ENCODE measurements at places on chromosomes 16 and 17.
A peak's percentile ranks its signal among the peaks of the same experiment; 100 is the strongest.

DNA sequence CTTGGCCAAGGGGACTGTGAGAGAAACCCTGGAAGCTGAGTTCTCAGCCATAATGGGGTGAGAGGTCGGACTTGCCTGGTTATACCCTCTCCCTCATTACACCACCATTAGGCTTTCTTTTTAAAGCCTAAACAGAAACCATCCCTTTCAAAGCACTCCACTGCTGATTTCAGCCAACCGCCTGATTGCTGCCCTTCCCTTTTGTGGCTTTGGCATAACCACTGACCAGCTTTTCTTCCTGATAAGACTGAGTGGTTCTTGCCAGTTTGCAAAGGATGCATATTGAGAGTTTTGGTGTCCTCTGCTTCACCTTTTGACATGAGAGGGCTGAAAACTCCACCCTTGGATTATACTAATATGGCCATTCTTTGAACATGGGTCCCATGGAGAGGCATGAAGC is 308.2 kb upstream of the GOT2 start:
- DNase-seq = no peak

DNA sequence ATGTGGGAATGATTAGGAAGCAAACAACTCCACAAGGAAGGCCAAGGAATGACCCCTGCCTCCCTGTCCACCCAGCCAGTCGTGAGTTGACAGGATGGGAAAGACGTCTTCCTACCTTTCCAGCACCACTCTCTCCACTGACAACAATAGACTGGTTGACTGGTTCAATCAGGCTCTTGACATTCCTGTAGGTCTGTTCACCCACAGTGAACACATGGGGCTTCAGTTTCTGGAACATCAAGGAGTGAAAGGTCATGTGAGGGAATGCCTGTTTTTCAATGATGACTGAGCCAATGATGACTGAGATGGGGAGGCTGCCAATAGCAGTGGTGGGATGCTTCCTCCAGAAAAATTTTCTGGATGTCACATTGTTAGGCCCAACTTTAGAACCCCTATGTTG is 9.6 kb downstream of the MYO19 start:
- no peak for DNase-seq

DNA sequence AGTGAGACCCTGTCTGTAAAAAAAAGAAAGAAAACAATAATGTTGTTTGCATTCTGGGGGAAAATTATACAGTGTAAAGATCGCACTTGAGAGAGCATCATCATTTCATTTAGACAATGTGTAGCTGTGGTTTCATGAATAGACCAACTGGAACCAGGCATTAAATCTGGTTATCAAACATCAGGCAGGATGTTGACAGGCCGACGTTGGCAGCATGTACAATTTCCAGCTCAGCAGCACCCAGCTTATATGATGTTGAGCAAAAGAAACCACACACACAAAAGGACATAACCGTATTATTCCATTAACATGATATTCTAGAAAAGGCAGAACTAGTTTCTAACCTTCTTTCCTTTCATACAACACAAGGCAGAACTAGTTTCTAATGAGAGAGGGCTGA is 5.8 kb downstream of the MARVELD3 start:
- DNase-seq = no peak

DNA sequence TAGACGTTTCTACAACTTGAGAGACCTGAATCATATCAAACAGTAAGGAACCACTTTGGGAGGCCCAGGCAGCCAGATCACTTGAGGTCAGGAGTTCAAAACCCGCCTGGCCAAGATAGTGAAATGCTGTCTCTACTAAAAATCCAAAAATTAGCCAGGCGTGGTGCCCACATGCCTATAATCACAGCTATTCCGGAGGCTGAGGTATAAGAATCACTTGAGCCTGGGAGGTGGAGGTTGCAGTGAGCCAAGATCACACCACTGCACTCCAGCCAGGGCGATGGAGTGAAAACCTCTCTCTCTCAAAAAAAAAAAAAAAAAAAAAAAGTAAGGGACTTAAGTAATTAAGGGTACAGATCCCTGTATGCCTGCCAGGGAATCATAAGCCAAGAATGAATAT is 103.4 kb upstream of the NUDT7 start:
- DNase-seq = no peak

DNA sequence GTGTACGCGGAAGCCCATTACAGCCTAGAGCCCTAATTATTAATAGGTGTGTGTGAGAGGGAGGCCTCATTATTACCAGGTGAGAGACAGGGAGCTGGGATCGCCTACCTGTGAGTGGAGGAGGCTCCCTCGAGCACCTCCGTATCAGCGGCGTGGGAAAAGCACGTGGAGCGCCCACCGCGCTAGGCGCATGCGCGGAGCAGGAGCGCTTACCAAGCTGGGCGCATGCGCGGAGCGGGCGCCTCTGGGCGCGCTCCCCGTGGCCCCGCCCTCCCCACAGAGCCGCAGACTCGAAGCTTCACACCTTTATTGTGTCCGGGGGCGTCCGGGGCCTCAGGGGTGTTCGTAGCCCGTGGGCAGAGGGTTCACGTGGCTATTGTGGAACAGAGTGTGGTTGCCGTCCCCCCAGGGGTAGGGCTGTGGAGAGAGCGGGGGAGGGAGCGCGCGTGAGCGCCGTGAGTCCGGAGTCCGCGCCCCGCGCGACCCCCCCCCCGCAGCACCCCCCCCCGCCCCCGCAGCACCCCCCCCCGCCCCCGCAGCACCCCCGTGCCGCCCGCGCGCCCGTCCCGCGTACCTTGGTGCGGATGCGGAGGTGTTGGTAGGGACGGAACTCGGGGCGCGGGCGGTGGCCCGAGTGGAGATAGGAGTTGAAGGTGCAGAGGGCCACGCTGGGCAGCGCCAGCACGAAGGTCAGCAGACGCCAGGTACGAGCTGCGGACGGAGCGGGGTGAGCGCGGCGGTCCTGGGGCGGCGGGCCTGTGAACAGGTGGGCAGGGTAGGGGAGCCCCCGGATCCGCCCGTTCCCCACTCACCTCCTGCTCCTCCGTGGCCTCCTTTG is 500 bp downstream of the COX6A2 start:
- DNase-seq = peak; percentile 47

DNA sequence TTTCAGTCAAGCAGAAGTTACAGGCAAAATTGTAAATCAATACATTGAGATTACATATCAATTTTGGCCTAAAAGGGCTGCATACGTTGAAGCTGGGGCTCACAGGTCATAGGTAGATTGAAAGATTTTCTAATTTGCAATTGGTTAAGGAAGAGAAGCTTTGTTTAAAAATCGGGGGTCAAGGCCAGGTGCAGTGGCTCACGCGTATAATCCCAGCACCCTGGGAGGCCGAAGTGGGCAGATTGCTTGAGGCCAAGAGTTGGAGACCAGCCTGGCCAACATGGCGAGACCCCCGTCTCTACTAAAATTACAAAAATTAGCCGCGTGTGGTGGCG is 68.4 kb downstream of the MARF1 start:
- DNase-seq = no peak

- no peak for DNase-seq
Measured at GRCh38 chr17:2814481-2815341, 18.5 kb downstream of the RAP1GAP2 start.

GRCh38 chr17:76725580-76726230 is 701 bp downstream of the JMJD6 start:
- DNase-seq = peak; percentile 28

- no peak for DNase-seq
Measured at GRCh38 chr17:61815863-61816503, 47.3 kb downstream of the BRIP1 start.

DNA sequence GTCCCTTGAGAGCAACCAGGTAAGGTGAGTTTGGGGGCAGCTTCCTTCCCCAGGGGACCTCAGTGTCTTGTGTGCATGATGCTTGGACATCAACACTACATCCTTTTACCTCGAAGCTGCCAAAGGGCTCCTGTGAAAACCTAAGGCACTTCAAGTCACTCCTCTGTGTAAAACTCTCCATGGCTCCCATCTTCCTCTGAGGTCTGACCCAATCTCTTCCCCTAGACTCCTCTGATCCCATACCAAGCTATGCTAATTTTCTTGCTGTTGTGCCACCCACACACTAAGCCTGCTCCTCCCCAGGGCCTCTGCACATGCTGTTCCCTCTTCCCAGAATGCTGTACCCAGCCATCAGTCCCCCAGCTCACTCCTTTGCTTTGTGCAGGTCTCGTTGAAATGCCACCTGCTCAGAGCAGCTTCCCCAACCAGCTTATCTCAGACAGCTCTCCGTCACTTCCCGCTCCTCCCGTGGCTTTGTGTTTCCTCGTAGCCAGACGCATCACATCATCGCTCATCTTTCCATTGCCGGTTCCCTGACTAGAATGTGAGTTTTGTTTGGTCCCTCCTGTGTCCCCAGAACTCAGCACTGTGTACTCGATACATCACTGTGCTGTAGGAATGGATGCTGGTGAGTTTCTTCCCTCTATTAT is 78.4 kb downstream of the CNGB1 start:
- DNase-seq = peak; percentile 62

DNA sequence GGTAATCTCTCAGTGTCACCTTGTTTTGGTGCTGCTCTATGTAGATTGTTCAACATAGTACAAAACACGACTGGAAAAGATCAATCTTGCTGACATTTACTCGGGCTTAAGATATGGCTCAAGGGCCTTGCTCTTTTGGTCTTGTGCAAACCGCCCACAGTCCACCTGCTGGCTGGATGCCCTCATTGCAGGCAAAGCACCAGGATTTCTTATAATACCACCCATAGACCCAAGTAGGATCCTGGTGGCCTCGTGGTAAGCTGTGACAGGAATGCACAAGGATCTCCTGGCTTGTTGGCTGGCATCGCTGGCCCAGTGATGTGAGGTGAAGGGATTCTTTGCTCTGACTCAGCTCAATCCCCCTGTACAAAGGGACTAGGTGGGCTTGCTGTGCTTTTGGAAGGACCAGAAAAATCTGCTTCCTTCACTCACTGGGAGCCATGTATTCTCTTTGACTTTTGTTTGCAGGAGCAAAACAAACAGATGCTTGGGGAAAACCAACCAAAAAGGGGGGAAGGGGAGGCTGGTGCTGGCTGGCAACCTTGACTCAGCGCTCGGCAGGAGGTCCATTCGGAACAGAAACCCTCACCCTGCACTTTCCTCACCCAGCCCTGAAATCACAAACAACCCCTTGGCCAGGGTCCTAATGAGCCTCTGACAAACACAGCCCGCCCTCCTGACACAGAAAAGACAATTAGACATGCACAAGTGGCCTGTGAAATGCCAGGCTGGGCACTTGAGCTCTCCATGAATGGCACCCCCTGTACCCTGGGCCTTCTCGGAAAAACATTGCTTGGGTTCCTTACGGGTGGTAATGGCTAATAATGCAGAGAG is 36.6 kb upstream of the MED9 start:
- DNase-seq = peak; percentile 66

DNA sequence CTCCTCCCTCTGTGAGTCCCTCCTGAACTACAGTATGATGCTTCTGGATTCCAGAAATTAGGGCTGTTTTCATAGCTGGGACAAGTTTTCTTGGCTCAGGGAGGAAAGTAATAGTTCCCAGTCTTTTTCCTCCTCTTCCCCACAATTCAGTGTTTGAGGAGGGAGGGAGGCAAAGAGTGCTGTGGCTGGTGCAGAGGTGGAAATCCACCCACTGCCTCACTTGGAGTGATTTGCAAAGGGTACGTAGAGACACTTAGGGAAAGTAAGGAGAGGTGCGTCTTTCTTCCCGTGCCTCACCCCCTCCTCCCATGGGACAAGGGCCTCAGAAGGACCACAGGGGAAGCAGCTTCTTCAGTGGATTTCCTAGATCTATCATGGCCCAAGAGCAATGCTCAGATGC is 21.9 kb downstream of the SDK2 start:
- DNase-seq = no peak

DNA sequence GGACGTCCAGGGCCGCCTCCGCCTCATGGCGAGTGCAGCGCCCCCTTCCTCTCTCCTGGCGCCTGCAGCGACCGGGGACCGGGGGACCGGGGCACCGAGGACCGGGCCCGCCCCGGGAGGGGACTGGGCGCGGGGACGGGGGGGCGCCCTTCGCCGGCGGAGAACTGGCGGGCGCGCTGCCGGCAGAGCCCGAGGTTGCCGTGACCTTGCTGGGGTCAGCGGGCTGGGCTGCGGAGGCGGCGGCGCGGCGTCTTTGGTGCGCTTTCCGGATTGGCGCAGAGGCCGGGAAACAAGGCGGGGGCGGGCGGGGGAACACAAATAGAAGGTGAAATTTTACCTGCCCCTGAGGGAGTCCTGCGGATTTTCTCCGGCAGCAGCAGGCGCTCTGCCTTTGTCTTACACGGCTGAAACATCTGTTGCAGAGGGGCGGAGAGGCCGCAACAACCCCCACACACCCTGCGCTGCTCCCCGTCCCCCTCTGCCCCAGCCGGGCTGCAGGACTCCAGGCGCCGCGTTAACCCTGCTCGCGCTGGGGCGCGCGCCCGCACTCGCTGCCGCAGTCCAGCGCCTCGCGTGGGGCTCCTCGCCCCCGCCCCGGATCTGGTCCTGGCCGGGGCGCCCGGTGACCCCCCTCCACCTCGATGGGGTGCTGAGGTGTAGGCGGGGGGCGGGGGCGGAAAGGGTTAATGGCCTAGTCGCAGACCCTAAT is 53.5 kb downstream of the SREBF1 start:
- peak; percentile 21 for DNase-seq

DNA sequence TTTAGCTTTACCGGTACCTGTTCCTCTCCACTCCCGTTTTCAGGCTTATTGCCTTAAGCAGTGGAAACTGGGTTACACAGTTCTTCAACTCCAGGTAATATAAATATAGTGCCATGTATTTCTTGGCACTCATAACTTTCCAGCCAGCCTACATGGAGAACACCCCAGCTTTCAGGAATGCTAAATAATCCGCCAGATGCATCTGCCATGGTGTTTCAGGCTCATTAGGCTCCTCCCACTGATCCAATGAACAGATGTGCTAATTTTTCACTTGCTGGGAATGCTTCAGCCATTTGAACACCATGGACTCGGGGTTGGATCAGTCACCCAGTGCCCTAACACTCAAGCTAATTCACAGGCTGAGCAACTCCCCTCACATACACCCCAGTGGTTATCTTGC is 4.6 kb downstream of the ANKFN1 start:
- no peak for DNase-seq

DNA sequence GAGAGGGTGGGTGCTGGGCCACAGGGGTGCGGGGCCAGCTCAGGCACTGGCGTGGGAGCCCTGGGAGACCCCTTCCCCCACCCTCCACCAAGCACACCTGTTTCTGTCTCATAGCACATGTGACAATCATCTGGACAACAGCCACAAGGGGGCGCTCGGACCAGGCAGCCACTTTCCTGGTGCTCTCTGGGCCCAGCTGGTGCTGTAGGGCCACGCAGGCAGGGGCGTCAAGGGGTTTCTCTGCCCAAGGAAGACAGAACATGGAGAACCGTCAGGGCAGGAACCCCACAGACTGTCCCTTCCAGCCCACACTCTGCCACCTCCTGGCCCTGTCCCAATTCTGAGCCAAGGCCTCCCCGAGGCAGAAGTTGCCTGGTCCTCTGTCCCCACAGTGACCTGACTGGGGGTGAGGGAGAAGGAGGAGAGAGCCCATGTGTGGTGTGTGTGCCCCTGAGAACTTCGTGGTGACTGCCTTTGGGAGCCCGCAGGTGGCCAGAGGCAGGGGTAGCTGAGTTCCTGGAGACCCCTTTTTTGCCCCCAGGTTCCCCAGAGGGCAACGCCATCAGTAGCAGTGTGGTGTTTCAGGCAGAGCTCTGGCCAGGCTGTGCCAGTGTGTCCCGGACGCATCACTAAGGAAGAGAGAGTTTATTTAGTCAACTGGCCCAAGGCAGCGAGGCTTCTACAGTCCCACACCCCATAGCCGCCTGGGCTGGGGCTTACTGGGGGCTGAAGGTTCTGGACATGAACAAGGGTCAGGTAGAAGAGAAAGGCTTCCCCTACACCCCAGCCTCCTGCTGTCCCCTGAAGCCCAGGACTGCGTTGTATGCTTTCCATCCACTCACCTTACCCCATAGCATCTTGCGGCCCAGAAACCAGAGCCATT is 3.1 kb upstream of the SETD6 start:
- peak; percentile 68 for DNase-seq

Measured in fibroblast of pulmonary artery (primary cell).